H4 (cell line): ENCODE measurements at places on chromosomes 2 and 18. TPM values are rescaled to one million over a fixed set of nuclear protein-coding genes. Genes with fewer than 3 reads are reported as not detected.
A peak's percentile ranks its signal among the peaks of the same experiment; 100 is the strongest.

DNA sequence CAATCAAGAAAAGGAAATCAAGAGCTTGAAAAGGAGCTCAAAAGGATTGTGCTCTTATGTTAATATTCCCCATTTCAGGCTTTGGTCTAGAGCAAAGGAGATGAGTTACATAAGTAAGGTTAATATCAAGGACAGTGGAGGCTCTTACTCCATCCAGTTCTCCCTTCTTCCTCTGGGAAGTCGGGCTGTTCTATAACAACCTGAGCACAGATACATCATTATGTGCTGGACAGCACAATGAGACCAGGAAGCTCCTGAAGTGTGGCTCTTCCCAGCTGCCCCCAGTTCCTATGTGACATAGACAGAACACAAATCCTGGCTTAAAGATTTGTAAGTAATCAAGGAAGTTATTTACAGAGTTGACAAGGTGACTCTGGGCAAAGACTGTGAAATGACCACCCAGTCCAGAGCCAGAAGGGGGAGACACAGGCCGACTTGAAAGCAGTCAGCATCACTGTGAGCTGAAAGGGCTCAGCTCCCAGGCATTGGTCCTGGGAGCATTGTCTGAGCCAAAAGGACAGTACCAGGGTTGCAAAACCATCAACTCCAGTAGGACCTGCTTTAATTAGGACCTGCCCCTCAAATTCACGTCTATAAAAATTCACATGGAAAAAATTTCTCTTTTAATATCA lies 917.6 kb upstream of the ACVR2A start:
- peak; percentile 67 for DNase-seq

GRCh38 chr2:64943387-64944150 lies 45.6 kb upstream of the SLC1A4 start:
- peak; percentile 87 for DNase-seq

DNA sequence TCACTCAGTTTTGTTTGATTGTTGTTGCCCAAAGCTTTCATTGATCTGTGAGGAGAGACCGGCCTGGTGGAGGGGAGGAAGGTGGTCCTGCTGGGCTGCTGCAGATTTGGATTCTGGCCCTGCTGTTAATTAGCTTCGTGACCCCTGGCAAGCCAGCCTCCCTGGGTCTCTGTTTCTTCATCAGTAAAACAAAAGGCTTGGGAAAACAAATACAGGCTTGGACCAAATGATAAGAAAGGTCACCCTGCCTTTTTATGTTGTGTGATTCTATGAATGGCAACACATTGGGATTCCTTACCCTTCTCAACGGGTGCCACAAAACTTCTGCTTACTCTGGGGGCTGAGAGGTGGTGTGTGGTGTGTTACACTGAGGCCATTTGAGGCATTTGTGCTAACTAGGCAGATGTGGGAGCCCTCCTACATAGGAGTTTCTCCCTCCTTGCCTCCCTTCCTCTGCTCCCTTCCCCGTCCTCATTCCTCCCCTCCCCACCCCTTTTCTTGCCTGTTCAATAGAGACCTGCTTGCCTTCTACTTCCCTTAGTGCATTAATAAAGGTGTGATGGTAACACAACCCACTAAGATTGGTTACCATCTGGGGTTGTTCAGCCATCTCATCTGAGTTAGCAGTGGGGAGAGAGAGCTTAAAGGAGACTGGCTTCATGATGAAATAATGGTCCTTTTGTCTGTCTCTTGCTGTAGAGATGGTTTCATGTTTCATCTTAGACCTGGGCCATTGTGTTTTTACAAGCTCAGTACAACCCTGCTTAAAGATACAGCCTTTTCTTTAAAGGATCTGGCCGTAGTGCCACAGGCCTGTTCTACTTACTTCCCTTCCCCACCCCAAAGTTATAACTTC lies 96.2 kb downstream of the TANC1 start:
- peak; percentile 71 for DNase-seq

- peak; percentile 71 for DNase-seq
Measured at GRCh38 chr2:231701456-231702373, 6.6 kb upstream of the PTMA start.

Gene C2orf78
- 0.31 and 0.45 TPM in 2 replicates for total RNA-seq

GRCh38 chr2:62727259-62727867 lies 21.9 kb downstream of the EHBP1 start:
- no peak for DNase-seq

DNA sequence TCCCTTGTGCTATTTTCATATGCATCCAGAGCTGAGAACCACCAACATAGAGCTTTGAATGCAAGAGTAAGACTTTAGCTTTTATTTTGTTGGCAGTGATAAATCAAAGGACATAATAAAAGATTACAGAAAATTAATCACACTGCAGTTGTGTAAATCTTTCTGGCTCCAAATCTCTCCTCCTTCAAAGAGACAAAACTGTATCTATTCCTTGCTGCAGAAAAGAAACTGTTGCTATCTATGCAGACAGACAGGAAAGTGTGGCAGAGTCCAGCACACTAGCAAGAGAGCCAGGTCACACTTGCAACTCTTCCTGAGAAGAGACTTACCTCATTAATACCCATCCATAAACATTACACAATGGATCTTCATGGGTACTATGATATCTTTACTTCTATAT lies 57.5 kb downstream of the DTNB start:
- no peak for DNase-seq

GRCh38 chr2:1644427-1644826 lies 99.9 kb downstream of the PXDN start:
- no peak for DNase-seq

DNA sequence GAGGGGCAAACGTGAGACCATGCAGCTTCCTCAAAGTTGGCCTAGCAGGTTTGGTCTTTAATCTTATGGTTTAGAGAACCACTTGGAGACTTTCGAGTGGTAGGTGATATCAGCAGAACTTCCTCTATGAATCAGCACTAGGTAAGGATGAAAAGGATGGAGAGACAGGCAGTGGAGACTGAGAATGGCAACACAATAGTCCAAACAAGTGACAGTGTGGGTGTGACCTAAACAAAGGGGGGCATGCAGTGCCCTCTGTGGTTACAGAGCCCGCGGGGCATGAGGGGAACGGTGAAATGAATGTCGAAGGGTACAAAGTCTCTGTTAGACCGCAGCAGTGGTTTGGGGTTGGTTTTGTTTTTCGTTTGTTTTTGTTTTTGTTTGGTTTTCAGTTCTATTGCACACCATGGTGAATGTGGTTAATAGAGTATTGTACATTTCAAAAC lies 143.9 kb downstream of the L3MBTL4 start:
- DNase-seq, result no peak

DNA sequence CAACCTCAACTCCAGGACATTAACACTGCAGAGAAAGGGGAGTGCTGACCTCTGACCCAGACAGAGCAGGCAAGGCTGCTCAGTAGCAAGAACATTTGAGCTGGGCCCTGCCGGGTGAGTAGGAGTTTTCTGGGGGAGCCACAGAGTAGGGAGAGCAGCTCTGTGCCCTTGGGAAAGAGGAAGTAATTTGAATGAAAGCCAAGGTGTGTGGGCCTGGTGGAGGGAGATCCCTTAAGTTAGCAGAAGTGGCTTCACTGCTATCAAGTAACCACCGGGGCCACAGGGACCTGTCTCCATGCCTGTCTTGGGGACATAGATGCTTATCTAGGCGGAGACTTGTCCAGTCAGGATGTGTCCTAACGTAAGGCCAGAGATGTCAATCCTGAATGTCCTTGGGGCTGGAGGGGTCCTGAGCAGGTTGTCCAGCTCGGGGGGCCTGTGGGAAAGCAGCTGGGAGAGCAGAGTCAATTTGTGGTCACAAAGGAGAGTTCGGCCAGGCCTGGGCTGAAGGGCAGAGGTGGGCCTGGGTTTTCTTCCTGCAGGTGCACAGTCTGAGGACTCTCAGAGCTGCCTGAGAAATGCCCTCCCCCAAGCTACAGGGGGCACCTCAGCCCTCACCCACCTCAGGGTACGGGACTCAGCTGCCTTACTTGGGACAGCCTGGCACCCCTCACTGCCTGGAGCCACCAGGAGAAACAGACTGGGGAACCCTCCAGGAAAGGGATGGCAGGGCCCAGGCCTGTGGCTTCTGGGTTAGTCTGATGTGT lies 15.0 kb upstream of the OTOF start:
- no peak for DNase-seq

- no peak for DNase-seq
Measured at GRCh38 chr2:224252631-224253030, 149.3 kb downstream of the FAM124B start.

DNA sequence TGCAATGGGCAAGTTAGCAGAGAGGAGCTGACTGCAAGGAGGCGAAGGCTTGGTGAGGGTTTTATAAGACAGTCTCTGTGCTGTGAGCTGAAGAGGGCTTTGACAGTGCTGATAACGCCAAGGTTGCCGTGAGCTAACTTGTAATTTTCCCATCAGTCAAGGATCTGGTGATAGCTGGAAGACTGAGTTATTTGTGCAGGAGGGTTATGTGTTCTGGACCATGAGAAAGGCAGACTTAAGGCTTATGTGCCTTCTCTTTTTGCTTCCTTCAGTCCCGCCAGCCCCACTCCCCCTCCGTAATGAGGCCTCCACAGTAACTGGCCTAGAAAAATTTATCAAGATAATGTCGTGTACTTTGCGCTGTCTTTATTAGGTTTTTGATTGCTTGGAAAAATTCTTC lies 94.6 kb downstream of the RTP5 start:
- DNase-seq, result no peak

DNA sequence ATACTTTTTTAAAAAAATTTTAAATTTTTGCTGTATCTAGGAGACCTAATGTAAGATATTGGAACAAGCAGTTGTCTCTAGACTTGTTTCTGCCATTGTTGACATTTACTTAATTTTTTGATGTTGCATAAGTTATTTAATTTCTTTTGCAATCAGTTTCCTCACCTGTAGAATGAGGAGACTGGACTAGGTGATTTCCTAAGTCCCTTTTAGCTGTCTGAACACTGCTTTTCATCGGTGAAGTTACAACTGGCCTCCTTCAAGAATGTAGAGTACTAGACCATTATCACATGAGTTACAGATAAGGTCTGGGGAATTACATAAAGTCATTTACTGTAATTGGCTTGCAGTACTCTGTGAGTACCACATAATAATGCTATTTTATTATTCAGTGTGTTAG lies 147.6 kb downstream of the LTBP1 start:
- no peak for DNase-seq

Gene SERPINB11
- total RNA-seq, result not detected in 2 replicates

- DNase-seq, result no peak
Measured at GRCh38 chr18:32355896-32356295, 114.8 kb downstream of the GAREM1 start.

GRCh38 chr2:238407566-238407965 lies 19.2 kb upstream of the ASB1 start:
- no peak for DNase-seq

DNA sequence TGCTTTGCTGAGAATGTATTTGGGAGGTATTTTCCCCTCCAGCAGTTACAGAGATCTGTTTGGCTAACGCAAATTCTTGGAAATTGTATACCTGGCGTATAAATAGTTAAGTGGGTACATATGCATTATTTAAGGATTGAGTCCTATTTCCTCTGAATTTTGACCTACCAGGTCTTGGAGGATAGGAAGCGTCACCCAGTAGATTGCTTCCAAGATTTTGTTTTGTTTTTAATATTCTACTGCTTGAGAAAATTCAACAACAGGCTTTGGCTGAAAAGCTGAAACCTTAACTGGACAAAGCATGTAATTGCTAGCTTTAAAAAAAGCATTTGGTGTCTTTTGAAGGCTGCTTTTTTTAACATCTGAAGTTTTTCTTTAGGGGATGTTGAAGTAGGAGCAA lies 150.1 kb downstream of the WDSUB1 start:
- no peak for DNase-seq

Gene SLC8A1
- not detected in 2 replicates for total RNA-seq

GRCh38 chr2:64106481-64106880 lies 37.7 kb downstream of the PELI1 start:
- DNase-seq, result no peak

Gene TMEM18
- 17.6 and 17.7 TPM in 2 replicates for total RNA-seq

GRCh38 chr2:14951569-14952285 lies 319.2 kb downstream of the LRATD1 start:
- DNase-seq, result no peak

Gene C1QL2
- not detected in 2 replicates for total RNA-seq

- DNase-seq, result peak; percentile 25
Measured at GRCh38 chr2:206442833-206443734, at the start of gene ADAM23. ADAM23 (plus strand) TSS chr2:206443532; CDS start chr2:206443867, 335 bp downstream.

DNA sequence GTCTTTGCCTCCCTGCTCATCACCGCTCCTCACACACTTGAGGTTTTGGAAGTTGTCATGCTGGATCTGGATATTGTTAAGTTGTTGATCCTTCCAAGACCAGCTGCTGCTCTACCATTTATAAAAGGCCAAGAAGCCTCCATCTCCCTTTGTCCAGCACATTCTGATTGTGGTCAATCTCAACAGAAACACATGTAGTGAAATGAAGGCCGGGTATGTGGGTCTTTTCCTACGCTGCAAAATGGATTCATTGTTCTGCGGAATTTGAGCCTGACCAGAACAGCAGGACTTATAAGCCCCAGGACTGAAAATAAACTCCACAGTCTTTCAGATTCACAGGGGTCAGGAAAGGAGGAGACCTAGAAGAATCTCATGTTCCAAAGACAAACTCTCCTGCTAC lies 238.4 kb downstream of the CMPK2 start:
- DNase-seq, result no peak

GRCh38 chr2:30690126-30690561 lies 117.1 kb downstream of the CAPN13 start:
- DNase-seq, result no peak

GRCh38 chr2:61210332-61210981 lies 48.5 kb downstream of the C2orf74 start:
- no peak for DNase-seq

Gene CD8A
- not detected in 2 replicates for total RNA-seq

- no peak for DNase-seq
Measured at GRCh38 chr2:36502081-36502480, 95.9 kb downstream of the FEZ2 start.

DNA sequence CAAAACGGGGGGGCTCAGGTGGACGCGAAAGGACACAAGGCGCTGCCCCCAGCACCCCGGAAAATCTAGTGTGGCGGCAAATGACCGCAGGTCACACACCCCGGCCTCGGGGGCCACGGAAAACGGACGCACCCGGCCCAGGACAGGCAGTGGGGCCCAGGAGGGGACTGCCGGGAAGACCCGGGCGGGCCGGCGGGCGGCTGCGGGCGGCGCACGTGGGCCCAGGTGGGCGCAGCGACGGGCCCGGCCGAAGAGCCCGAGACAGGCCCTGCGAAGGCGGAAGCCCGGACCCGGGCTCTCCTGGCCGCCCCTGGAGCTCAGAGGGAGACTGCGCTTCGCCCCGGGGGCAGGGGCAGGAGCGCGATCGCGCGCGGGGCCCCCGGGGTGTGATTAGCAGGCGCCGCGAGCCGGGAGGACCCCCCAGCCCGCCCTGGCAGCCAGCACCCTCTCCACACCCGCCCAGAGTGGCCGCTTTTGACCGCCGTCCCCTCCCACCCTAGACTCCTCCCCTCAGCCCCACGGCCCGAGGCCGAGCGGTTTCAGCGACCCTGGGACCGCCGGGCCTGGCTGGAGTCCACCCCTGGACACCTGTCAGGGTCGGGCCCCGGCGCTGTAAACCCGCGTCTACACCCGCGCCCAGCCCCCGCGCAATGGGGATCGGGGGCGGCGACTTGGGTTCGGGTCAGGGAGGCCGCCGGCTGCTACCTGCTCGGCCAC lies 773 bp downstream of the MBP start:
- DNase-seq, result no peak

- DNase-seq, result no peak
Measured at GRCh38 chr2:38279201-38279600, 97.9 kb downstream of the ATL2 start.

- DNase-seq, result no peak
Measured at GRCh38 chr2:3754280-3754679, 50.9 kb downstream of the DCDC2C start.
